Caco-2 (cell line): ENCODE measurements at places on chromosomes 11 and 22. TPM values are rescaled to one million over a fixed set of nuclear protein-coding genes. Genes with fewer than 3 reads are reported as not detected.

The RPS13 gene
- total RNA-seq: 1,349 and 1,456 TPM in 2 replicates

The SCARF2 gene
- total RNA-seq: 0.58 and 0.73 TPM in 2 replicates

The ACAT1 gene
- total RNA-seq: 131 and 134 TPM in 2 replicates

The ZNF214 gene
- total RNA-seq: 0.16 and 0.70 TPM in 2 replicates

DNA sequence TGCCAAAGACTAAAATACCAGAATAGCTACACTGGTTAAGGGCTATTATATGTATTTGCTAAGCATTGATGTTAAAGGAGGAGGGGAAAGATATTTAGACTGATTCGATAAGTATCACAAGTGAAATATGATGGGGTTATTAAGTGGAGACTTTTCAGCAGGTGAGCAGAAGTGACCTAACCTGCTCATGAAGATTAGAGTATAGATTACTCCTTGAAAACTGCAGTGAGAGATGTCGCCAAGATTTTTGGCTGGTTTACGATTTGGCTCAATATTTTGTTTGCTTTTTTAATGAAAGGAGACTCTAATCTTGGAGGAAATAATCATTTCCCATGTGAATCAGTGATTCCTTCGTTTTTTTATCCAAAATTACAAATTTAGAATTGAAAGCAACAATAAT is 1279.5 kb upstream of the TENM4 start:
- no peaks in the 10 kb centered on the region for H3K27me3 ChIP-seq
- no peaks in the 10 kb centered on the region for H3K36me3 ChIP-seq
- DNase-seq: no peak
- H3K27ac ChIP-seq: no peak overlapping the region
- H3K4me1 ChIP-seq: no peaks in the 10 kb centered on the region

DNA sequence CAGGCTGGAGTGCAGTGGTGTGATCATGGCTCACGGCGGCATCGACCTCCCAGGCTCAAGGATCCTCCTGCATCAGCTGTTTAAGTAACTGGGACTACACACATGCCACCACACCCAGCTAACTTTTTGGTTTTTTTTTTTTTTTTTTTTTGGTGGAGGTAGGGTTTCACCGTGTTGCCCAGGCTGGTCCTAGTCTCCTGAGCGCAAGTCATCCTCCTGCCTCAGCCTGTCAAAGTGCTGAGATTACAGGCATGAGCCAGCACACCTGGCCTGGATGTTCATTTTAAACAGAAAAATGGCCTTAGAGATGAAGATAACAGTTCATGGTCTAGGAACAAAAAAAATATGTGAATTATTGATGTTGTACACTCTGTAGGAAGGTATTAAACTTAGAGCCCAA is 13.6 kb upstream of the SLC25A18 start:
- H3K4me3 ChIP-seq: no peak overlapping the region
- no peak overlapping the region for H3K27ac ChIP-seq

GRCh38 chr11:35305670-35306382 is 113.5 kb downstream of the SLC1A2 start:
- H3K27me3 ChIP-seq: no peaks in the 10 kb centered on the region
- H3K4me3 ChIP-seq: no peak overlapping the region
- no peaks in the 10 kb centered on the region for H3K36me3 ChIP-seq
- H3K27ac ChIP-seq: peak overlapping the region; percentile 56
- no peaks in the 10 kb centered on the region for H3K4me1 ChIP-seq

DNA sequence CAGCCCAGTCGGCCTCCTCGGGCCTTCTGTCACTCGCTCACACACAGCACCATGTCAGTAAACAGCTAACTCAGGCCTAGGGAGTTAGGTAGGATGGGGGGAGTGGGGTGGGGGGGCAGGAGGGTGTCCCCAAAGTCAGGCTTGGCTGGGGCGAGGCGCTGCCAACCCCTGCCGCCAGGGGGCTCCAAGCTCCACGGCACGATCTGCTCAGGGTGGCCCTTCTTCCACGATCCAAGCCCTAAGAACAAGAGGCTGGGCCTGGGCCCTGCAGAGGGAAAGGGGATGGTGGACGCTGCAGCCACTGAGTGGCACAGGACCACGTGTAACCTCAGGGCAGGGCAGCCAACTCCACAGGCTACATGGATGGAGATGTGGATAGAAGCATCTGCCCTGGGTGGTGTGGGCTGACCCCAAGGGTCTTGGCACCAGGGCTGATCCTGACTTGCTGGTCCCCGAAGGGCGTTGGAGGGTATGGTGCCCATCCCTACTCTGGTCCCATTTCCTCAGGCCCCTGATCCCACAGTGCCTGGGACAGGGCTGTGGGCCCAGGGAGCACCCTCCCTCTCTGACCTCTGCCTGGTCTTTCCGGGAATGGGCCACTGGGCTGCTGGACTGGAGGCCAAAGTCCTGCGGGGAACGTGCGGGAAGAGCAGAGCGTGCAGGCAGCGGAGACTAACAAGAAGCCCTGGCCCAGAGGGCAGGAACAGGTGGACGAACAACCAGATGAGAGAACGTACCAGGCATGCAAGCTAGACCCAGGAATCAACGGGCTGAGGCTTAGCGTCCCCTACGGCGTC is 29.1 kb upstream of the TXNRD2 start:
- DNase-seq: peak; percentile 83
- no peaks in the 10 kb centered on the region for H3K27me3 ChIP-seq
- H3K4me3 ChIP-seq: no peak overlapping the region

GRCh38 chr11:115151010-115151409 is 353.2 kb downstream of the CADM1 start:
- H3K4me3 ChIP-seq: no peak overlapping the region
- no peaks in the 10 kb centered on the region for H3K27me3 ChIP-seq
- no peaks in the 10 kb centered on the region for H3K36me3 ChIP-seq
- no peak overlapping the region for H3K27ac ChIP-seq
- DNase-seq: no peak

DNA sequence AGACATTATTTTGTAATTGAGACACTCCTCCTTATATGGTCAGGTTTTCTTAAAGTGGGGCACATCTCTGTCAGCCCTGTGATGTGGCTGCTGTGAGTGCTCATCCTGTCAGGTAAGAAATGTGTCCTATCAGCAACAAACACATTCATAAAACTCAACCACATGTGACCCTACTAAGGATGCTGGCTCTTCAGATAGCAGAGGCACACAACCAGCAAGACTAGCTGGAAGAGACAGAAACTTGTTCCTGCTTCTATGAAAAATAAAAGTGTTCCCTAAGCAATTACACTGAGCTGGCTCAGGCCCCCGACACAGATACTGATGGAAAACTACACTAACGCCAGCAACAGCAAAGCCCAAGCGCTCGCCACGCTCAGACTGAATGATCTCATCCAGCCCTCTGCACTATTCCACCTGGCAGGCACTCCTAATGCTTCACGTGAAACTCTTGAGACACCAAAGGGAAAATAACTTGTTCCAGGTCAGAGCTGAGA is 49.8 kb upstream of the CYP2D6 start:
- H3K4me1 ChIP-seq: peaks cover 5% of the 10 kb centered on the region; the same call in 1 of the 2 replicates
- DNase-seq: no peak
- no peaks in the 10 kb centered on the region for H3K27me3 ChIP-seq
- no peak overlapping the region for H3K4me3 ChIP-seq
- H3K36me3 ChIP-seq: no peaks in the 10 kb centered on the region; the same call in 1 of the 2 replicates

- DNase-seq: no peak
- 0 out of 2 replicates have a peak, but pooled peaks cover 1% of the 10 kb centered on the region for H3K36me3 ChIP-seq
- no peaks in the 10 kb centered on the region for H3K27me3 ChIP-seq
- H3K27ac ChIP-seq: no peak overlapping the region
- no peaks in the 10 kb centered on the region for H3K4me1 ChIP-seq
These were observed 11.2 kb downstream of the CCS start for GRCh38 chr11:66604155-66604554.

DNA sequence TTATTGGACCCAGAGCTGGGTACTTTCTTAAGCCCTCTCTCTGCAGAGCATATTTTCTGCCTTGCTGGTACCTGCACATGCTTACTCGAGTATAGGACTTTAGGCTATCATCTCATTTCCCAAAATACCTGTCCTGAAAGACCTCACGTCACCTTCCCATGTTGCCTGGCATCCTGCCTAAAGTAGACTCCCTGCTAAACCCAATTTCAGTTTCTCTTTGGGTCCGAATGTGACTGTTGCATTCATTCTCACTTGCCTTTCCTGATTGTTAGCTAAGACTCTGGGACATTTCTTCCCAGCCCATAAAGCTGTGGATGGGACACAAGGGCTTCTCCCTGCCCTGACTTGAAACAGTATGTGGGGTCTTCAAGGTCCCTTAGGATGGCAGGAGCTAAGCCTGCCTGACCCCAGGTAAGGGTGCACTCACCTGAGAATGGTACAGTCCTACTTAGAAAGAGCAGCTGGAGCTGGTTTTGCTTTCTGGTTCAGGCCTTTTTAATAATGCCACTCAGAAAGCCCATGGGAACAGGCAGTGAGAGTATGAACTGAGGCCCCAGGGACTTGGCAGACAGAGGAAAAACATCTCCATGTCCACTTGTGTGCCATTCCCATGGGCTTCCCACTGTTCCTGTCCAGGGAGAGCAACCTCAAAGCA is 12.9 kb downstream of the OR51E2 start:
- H3K4me1 ChIP-seq: no peaks in the 10 kb centered on the region
- no peak overlapping the region for H3K4me3 ChIP-seq
- DNase-seq: no peak
- H3K27me3 ChIP-seq: no peaks in the 10 kb centered on the region; the same call in 1 of the 2 replicates
- no peaks in the 10 kb centered on the region for H3K36me3 ChIP-seq
- H3K27ac ChIP-seq: no peak overlapping the region

- H3K27ac ChIP-seq: no peak overlapping the region
- H3K27me3 ChIP-seq: no peaks in the 10 kb centered on the region
These were observed 16.4 kb upstream of the KAT5 start for GRCh38 chr11:65695459-65696241.

GRCh38 chr11:126843096-126843495 is 157.5 kb downstream of the KIRREL3 start:
- no peak overlapping the region for H3K4me3 ChIP-seq
- DNase-seq: no peak
- H3K27me3 ChIP-seq: peaks cover 1% of the 10 kb centered on the region; the same call in 1 of the 2 replicates
- H3K4me1 ChIP-seq: no peaks in the 10 kb centered on the region

- H3K4me3 ChIP-seq: no peak overlapping the region
- no peaks in the 10 kb centered on the region; the same call in 1 of the 2 replicates for H3K36me3 ChIP-seq
- peaks cover 11% of the 10 kb centered on the region for H3K4me1 ChIP-seq
- no peak for DNase-seq
These were observed 658 bp downstream of the STIP1 start for GRCh38 chr11:64186492-64187165.

GRCh38 chr11:94245121-94245520 is 59.3 kb upstream of the IZUMO1R start:
- no peaks in the 10 kb centered on the region for H3K27me3 ChIP-seq
- no peaks in the 10 kb centered on the region for H3K4me1 ChIP-seq
- H3K27ac ChIP-seq: no peak overlapping the region

GRCh38 chr22:34934261-34934660 is 131.7 kb upstream of the ISX start:
- no peak for DNase-seq
- no peaks in the 10 kb centered on the region for H3K36me3 ChIP-seq
- H3K4me1 ChIP-seq: no peaks in the 10 kb centered on the region
- H3K27ac ChIP-seq: no peak overlapping the region
- H3K4me3 ChIP-seq: no peak overlapping the region

DNA sequence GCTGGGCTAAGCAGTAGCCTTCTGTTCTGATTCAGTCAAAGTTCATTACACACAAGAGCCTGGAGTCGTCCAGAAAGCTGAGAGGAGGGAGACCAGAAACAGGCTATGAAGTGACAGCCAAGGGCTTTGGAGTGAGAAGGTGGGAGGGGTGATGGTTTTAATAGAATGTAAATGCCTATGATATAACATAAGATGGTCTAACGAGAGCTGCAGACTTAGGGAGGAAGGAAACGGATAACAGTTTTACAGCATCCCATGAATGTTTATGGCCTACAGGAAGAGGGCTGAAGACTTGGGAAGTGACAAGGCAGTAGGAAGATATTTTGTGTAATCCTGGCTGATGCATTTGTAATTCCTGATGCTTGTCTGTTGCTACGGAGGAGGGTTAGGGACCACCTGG is 62.0 kb downstream of the DHCR7 start:
- H3K36me3 ChIP-seq: no peaks in the 10 kb centered on the region
- H3K4me3 ChIP-seq: no peak overlapping the region
- DNase-seq: no peak
- H3K27me3 ChIP-seq: peaks cover 3% of the 10 kb centered on the region; the same call in 1 of the 2 replicates

GRCh38 chr22:28116219-28116673 is 197.2 kb upstream of the PITPNB start:
- no peaks in the 10 kb centered on the region; the same call in 1 of the 2 replicates for H3K27me3 ChIP-seq
- no peak overlapping the region for H3K4me3 ChIP-seq
- no peaks in the 10 kb centered on the region for H3K36me3 ChIP-seq
- DNase-seq: no peak
- H3K27ac ChIP-seq: no peak overlapping the region
- no peaks in the 10 kb centered on the region for H3K4me1 ChIP-seq

DNA sequence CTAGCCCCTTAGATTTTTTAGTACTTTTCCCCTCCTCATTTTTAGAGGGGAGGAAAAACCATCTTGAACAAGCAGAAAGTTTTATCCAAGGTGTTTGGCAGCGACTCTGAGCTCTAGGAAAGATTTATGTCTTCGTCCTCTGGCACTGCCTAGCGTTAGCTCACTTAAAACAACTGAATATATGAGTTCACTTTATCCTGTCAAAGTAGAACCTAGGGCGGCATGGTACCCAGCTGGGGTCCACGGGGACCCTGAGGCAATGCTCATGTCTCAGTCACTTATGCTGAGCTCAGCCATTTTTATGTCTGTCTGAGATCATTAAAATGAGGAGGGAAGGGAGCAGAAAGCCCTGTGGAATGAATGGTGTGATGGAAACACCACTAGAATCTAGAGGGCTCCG is 14.2 kb upstream of the VSIG10L2 start:
- no peaks in the 10 kb centered on the region for H3K27me3 ChIP-seq
- H3K4me3 ChIP-seq: no peak overlapping the region
- DNase-seq: no peak
- no peaks in the 10 kb centered on the region for H3K4me1 ChIP-seq
- H3K27ac ChIP-seq: no peak overlapping the region

DNA sequence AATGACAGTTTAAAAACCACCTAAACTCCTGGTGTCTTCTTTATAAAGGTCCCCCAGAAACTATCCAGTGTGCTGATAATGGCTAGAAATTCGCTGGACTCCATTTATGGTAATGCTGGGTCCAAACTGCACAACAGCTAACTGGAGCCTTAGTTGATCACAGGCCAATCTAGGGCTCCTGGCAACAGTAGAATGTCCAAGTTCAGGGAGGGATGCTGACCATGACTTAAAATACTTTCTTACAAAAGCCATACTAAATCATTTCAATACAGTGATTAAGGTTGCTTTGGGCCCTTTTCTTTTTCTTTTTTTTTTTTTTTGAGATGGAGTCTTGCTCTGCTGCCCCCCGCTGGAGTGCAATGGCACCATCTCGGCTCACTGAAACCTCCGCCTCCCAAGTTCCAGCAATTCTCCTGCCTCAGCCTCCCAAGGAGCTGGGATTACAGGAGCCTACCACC is 14.5 kb upstream of the GAB2 start:
- H3K27ac ChIP-seq: no peak overlapping the region
- peaks cover 14% of the 10 kb centered on the region for H3K4me1 ChIP-seq
- H3K27me3 ChIP-seq: no peaks in the 10 kb centered on the region
- H3K4me3 ChIP-seq: no peak overlapping the region
- no peak for DNase-seq

GRCh38 chr11:104583857-104584256 is 314.4 kb downstream of the CASP12 start:
- H3K4me3 ChIP-seq: no peak overlapping the region
- no peaks in the 10 kb centered on the region for H3K27me3 ChIP-seq
- no peaks in the 10 kb centered on the region for H3K36me3 ChIP-seq
- no peak overlapping the region for H3K27ac ChIP-seq
- no peaks in the 10 kb centered on the region for H3K4me1 ChIP-seq
